ENCODE measurements at places on chromosomes 7 and 10.
A peak's percentile ranks its signal among the peaks of the same experiment; 100 is the strongest.

- no peak for DNase-seq
Observed at GRCh38 chr7:45924283-45924682, 3.2 kb upstream of the IGFBP3 start.

GRCh38 chr10:91006752-91007346, 86.0 kb upstream of the ANKRD1 start:
- no peak for DNase-seq

DNA sequence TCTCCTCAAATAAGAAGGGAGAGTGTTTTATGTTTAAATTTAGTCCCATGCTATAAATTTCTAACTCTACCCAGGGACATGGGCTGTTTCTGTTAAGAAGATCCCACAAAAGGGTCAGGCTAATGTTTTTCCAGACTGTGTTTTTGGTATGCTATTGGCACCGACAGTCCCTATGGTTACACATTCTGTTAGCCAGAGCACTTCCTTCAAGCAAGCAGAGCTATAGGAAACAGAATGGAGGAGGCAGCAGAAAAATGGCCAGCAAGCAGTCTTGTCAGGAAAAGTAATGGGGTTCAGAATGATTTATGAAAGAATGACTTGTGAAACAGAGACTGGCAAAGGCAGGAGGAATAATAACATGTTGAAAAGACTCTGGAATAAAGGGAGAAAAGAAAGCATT, 44.8 kb upstream of the PHYHIPL start:
- no peak for DNase-seq

GRCh38 chr10:25902002-25902401, 32.0 kb upstream of the MYO3A start:
- no peak for DNase-seq

DNA sequence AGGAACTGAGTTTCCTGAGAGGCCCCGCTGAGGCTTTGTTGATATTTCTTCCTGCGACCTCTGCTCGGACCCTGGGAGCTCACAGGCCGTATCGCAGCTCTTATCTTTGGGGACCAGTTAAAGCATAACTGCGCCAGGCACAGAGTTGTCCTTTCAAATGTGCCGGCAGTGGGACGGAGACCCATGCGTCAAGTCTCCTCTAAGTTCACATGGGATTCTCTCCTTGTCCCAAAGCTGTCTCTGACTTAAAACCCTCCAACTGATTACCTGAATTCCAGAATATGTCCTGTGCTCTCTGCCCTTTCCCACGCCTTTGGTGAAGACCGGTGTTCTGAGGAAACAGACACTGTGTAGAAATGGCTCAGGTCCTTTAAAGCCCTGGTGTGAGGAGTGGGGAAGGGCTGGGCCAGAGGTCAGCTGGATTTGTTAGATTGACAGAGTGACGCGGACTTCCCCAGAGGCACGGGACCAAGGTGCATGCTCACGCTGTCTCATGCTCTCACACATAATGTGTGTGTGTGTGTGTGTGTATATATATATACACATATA, 169.8 kb downstream of the EGFR start:
- peak; percentile 85 for DNase-seq

GRCh38 chr10:12431151-12432101, 82.1 kb downstream of the CAMK1D start:
- peak; percentile 21 for DNase-seq

GRCh38 chr10:108523016-108523800, 1358.7 kb upstream of the SORCS1 start:
- no peak for DNase-seq
